ENCODE measurements at places on chromosomes 7 and 10. TPM values are rescaled to one million over a fixed set of nuclear protein-coding genes. Genes with fewer than 3 reads are reported as not detected.

DNA sequence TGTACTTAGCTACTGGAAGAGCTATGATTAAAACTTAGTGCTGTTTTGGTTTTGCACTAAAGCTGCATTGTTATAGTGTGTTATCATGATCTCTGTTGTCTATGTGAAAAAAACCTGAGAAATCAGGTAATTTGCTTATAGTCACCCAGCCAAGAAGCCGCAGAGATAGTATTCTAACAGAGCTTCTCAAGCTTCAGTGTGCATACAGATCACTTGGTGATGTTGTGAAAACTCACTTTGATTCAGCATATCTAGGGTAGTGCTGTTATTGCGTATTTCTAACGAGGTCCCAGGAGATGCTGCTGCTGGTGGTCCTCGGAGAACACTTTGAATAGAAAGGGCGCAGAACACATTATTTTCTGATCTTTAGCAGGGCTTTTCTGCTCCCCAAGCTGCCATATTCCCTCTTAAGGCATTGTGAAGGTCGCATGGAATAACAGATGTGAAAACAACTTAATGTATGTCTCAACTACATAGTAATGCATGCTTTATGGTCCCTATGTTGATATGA lies 68.4 kb upstream of the PDCD4 start:
- peaks cover 24% of the 10 kb centered on the region for H3K27me3 ChIP-seq
- no peak overlapping the region for H3K27ac ChIP-seq
- no peaks in the 10 kb centered on the region for H3K36me3 ChIP-seq
- no peak for DNase-seq
- H3K4me3 ChIP-seq: no peak overlapping the region
- peaks cover 8% of the 10 kb centered on the region for H3K4me1 ChIP-seq

DNA sequence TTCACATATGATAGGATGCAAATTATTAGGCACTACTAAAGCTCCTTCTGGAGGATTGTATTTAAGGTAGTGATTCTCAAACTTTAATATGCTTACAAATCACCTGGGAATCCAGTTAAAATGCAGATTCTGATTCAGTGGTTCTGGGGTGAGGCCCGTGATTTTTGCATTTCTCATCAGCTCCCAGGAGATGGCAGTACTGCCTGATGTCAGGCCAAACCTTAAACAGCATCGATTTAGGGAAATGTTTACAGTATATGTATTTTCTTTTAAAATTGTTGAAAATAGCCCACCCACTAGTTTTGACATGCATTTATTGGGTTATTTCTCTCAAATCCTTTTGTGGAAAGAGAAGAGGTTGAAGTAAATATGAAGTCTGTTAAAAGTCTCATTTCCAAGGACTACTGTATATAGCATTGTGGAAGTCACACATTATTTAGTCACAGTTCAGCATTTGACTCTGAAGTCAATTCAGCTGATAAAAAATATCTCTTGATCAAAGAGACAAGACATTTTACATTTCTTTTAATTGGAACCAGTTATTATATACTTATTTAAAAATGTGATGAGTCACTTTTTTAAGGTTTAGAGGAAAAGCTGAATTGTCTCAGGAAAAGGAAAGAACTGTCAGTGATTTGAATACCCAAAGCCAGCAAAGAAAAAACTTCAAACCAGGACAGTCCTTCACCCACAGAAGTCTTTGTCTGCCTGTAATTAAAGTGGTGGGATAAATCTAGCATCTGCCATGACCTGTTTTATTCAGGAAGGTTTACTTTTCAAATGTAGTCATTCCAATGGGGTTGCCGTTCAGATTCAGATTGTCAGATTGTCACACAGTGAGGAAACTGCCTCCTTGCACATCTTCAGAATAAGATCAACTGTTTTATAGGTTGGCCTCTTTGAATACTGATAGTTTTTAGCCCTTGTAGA lies 21.1 kb upstream of the HBP1 start:
- no peaks in the 10 kb centered on the region for H3K27me3 ChIP-seq
- no peak overlapping the region for H3K27ac ChIP-seq
- H3K4me1 ChIP-seq: peaks cover 9% of the 10 kb centered on the region
- peak; percentile 30 for DNase-seq

GRCh38 chr7:65827366-65827765 lies 45.5 kb upstream of the VKORC1L1 start:
- H3K27ac ChIP-seq: no peak overlapping the region
- H3K4me3 ChIP-seq: no peak overlapping the region
- H3K36me3 ChIP-seq: no peaks in the 10 kb centered on the region
- H3K27me3 ChIP-seq: no peaks in the 10 kb centered on the region
- no peaks in the 10 kb centered on the region for H3K4me1 ChIP-seq

DNA sequence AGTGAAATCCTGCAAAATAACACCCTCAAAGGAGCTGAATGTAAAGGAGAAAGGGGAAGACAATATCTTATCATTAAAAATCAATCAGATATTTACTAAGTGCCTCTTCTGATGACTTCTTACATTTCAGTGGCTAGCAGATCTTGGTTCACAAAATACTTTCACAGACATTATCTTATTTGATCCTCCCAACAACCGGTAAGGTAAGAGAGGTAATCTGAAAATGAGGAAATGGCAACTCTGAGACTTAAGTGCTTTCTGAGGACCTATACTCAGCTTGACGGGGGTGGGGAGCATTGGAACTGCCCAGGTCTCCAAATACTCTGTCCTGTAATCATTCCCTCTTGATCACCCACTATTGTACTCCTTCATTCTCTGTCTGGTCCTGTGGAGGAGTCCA lies 144.6 kb upstream of the MKLN1 start:
- H3K36me3 ChIP-seq: no peaks in the 10 kb centered on the region
- H3K27me3 ChIP-seq: no peaks in the 10 kb centered on the region
- H3K4me1 ChIP-seq: peaks cover under 1% of the 10 kb centered on the region
- H3K27ac ChIP-seq: no peak overlapping the region

Gene FRA10AC1
- total RNA-seq: 6.5 TPM
